Adrenal gland (tissue), 19 donors: ENCODE measurements at places on chromosomes 4 and X. TPM values are rescaled to one million over a fixed set of nuclear protein-coding genes. Genes with fewer than 3 reads are reported as not detected.

DNA sequence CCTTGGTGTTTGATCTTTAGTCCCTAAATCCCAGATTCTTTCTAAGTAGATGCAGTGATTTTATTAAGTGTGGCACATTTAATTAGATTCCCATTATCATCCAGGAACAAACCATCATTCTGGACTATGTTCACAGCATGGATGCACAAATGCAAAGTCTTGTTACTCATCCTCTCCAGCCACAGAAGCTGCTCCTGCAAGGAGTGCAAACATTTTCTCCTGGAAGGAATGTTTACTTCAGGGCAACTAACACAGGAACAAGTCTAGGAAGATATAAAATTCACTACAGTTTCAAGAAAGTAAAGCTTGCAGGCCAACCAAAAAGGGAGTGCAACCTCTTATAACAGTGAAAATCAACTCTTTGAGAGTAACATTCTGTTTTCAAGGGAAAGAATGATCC, 106.0 kb downstream of the IQCM start:
- no peaks in the 10 kb centered on the region for H3K36me3 ChIP-seq
- no peaks in the 10 kb centered on the region for H3K27me3 ChIP-seq
- DNase-seq = no peak

DNA sequence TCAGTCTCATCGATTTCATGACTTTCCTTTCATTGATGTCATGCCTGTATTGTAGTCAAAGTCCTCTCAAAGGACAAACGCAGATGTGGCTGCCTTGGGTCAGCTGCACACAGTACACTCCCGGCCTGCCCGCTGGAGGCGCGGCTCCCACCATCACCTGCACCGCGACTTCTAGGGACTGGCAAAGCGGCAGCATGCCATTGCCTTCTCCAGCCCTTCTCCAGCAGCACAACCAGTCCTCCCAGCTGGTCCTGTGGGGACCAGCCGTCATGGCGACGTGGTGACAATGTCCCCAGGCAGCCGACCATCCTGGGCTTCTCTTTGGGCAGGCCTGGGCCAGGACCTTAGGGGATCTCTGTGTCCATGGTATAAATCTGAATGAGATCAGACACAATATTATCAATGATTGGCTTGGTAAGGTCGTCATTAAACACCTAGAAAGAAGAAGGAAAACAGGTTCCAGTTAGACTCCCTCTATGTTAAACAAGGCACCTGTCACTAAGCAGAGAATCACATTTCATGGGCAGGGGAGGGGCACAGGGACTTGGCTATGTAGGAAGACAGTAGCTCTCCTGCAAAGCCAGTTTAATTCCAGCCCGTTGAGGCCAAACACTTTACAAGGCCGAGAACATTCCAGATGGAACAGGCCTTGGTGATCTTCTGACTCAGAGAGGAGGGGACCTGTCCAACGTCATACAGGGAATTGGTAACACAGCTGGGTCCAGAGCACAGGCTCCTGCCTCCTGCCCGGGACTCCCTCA, 10.7 kb downstream of the CCNQ start:
- H3K4me3 ChIP-seq = no peak overlapping the region
- H3K4me1 ChIP-seq = no peaks in the 10 kb centered on the region
- no peak for DNase-seq

GRCh38 chr4:113064244-113064643, 14.8 kb downstream of the ANK2 start:
- no peaks in the 10 kb centered on the region for H3K27me3 ChIP-seq
- H3K36me3 ChIP-seq = no peaks in the 10 kb centered on the region
- no peak overlapping the region for H3K4me3 ChIP-seq
- peaks cover 18% of the 10 kb centered on the region for H3K4me1 ChIP-seq
- no peak overlapping the region for H3K27ac ChIP-seq
- no peak for DNase-seq

GRCh38 chr4:77433418-77433733, 172.2 kb upstream of the CXCL13 start:
- H3K4me3 ChIP-seq = no peak overlapping the region
- no peaks in the 10 kb centered on the region for H3K27me3 ChIP-seq
- H3K36me3 ChIP-seq = no peaks in the 10 kb centered on the region
- H3K27ac ChIP-seq = no peak overlapping the region

DNA sequence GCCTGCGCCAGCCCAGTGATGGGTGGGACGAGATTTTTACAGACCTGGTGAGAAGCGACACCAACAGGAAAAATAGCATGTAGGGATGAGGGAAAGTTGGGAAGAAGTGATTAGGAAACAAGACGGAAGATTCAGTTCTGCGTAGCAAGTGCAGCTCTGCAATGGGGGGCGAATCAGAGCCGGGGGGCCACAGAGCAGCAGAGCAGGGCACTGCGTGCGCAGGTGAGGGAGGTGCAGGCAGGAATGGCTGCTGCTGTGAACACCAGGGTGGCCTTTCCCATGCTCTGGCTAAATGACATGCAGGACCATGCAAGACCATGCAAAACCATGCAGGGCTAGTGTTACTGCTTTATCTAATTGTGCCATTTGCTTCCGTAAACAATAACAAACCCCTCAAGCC, 442.7 kb upstream of the FRG1 start:
- H3K27ac ChIP-seq = no peak overlapping the region
- no peaks in the 10 kb centered on the region for H3K4me1 ChIP-seq
- H3K36me3 ChIP-seq = no peaks in the 10 kb centered on the region

PTCHD1 gene
- total RNA-seq = not detected
